NCI-H146 (cell line): ENCODE measurements at places on chromosomes 2 and 18.

GRCh38 chr2:52818958-52819357 lies 948.6 kb upstream of the CHAC2 start:
- DNase-seq: no peak

GRCh38 chr2:223541546-223541945 lies 60.6 kb downstream of the SCG2 start:
- DNase-seq: peak; percentile 17

GRCh38 chr2:8796878-8797550 lies 40.4 kb downstream of the KIDINS220 start:
- DNase-seq: no peak

- DNase-seq: no peak
Observed at GRCh38 chr18:35099911-35100310, 58.7 kb downstream of the MAPRE2 start.

- no peak for DNase-seq
Observed at GRCh38 chr2:58035352-58035751, 11.3 kb upstream of the VRK2 start.

GRCh38 chr2:196225213-196225612 lies 53.8 kb upstream of the STK17B start:
- DNase-seq: no peak

- DNase-seq: peak; percentile 67
Observed at GRCh38 chr2:176830362-176830761, 382.2 kb upstream of the HNRNPA3 start.

DNA sequence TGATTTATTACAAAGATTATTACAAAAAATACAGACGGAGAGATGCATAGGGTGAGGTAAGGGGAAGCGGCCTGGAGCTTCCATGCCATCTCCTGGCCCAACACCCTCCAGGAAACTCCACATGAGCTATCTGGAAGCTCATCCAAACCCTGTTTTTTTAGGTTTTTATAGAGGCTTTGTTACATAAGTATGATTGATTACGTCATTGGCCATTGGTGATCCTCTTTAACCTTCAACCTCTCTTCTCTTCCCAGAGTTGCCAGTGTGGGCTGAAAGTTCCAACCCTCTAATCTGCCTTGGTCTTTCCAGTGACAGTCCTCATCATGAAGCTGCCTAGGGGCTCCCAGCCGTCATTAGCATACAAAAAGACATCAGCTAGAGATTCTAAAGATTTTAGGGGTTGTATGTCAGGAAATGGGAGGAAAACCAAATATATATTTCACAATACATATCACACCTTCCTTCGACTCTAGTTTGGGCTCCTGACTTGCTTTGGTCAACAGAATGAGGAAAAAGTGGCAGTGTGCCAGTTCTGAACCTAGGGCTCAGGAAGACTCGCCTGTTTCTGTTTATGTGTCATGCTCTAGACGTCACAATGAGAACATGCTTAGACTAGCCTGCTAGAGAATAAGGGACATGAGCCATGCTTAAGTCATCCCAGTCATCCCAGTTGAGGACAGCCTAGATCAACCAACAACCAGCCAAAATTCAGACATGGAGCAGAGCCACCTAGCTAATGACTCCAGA lies 54.1 kb downstream of the ETAA1 start:
- DNase-seq: no peak

GRCh38 chr2:43209204-43209717 lies 17.1 kb downstream of the ZFP36L2 start:
- DNase-seq: no peak

DNA sequence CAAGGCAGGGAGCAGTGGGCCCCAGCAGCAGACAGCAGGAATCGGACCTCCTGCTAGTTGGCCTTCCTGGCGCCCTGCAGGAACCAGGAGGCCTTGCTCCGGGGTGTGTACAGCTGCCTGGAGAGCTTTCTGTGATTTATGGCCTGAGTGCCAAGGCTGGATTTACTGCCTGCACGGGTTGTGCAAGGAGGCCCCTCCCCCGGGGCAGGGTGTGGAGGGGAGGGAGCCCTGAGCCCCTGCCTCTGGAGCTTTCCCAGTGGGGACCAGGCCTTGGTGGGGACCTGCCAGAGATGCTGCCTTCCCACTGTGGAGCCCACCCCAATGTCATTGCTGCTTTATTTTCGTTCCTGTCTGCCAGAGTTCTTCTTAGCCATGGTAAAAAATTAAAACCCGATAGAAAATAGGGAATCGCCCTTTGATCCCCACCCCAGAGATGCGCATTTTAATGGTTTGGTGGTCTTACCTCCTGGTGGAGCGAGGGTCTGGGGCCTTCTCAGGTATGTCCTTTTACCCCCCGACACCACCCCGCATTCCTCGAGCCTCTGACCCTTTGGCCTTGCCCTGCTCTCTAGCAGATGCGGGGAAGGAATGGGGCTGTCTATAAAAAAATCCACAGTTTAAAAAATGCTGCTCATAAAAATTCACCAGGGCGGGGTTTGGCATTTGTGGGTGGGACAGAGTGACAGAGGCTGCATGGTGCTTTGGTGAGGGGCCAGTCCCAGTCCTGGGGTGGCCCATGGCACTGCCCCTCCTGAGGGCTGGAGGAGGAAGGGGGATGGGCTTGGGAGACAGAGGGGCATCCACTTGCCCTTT lies 6.9 kb upstream of the RALB start:
- DNase-seq: peak; percentile 99

DNA sequence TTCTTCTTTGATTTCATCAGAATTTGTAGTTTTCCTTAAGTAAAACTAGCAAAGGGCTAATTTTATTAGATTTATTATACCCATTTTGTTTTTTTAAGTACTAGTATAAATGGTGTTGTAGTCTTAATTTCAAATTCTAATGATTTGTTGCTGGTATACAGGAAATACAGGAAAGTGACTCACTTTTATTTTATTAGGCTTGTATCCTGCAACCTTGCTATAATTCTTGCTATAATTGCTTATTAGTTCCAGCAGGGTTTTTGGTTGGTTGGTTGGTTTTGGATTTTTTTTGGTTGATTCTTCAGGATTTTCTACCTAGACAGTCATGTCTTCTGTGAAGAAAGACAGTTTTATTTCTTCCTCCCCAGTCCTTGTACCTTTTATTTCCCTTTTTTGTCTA lies 110.6 kb upstream of the IL1R2 start:
- no peak for DNase-seq

DNA sequence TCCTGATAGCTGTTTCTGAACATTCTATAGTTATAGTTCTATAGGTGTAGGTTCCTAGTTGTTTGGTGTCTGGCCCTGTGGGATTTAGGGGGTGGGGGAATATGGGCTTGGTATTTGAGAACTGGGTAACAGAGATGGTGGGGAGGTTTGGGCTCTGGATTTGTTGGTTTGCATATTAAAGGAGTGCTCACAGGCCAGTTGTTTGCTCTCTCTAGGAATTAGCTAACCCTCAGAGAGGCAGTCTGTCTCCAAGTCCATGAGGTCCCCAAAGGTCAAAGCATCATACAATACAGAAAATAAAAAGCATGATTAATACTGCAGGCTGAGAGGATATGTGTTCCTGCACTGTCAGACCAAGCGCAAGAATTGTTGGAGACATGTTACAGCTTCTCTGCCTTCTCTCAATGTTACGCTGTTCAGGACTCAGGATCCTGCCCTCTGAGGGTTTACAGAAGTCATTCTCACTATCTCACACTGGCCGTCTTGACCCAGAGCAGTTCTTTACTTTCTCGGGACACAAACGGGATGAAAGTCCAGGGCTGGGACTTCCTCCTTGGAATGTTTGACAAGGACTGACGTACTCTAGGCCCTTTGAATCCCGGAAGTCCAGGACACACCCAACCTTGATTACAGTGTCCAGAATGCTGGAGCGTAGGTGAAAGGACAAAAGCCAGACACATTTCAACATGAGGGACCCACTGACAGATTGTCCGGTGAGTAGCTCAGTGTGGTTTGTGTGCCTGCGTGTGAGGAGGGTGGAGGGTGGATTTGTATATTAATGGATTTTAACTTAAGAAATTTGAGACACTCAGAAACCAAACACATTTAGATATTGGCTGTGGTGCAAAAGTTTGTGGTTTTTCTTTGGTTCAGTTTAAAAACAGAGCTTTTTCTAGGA lies at the start of gene NOSTRIN:
NOSTRIN (plus strand) TSS at position 677 of the 898 bp plus-strand sequence; CDS start at position 687, 10 bp downstream.
- DNase-seq: no peak

DNA sequence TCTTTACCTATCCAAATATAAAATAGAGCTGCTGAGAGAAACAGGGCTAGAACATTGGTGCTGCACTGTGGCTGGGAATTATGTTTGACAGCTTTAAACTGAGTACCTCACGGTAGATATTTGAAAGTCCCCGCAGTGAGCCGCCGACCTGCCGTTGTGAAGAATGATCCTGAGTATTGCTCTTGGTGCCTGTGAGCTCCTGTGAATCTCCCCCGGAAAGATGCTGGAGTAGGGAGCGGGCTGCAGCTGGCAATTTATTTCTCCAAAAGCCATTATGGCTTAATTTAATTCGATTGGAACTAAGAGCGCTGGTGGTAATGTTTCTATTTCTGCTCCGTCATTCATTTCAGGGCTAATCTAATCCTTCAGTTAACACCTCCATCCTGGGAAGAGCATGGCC lies 129.4 kb upstream of the TPO start:
- DNase-seq: no peak

DNA sequence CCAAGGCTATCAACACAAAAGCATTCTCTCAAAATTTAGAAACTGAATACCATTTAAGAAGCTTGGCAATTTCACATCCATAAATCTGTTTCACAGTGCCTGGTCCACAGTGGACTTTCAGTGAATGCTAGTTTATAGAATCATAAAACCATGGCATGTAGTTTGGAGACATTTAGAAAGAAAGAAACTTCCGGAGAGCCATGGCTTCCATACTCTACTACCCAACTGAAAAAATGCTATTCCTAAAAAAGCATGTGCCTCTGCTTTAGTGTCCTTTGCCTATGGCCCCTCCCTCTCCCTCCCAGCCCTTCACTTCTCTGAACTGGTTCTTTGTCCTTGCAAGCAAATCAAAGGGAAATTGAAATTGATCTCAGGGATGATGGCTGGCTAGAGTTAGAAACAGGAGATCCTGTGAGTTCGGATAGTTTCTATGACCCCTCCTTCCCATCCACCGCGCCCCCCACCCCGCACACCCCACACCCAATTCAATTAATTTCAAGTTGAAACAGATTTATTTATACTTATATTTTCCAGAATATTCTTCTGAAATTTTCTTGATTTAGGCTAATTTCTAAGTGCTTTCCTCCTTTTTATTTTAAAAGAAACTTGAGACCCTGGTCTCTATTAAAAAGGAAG lies 248.3 kb downstream of the TRIB2 start:
- DNase-seq: no peak

GRCh38 chr2:61636686-61637085 lies 98.5 kb upstream of the XPO1 start:
- no peak for DNase-seq

DNA sequence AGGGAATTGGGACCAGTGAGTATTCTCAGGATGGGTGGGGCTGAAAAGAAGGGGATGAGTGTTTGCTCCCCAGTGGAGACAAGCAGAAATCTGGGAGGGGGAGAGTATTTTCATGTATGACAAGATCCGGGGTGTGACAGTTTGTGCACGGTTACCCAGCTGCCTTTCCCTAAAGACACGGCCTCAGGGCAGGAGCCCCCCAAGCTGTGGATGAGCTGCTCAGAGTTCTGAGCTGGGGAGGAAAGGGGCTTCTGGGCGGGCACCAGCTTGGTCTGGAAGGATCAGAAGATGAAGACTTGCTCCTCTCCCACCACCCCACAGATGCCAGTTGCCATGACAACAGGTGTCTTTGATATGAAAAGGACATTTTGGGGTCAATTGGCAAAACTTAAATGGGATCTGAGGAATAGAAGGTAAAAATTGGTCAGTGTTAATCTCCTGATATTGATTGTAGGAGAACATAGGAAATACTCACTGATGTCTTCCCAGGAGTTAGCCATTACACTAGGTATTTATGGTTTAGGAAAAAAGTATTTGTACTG lies 29.2 kb downstream of the ZCCHC2 start:
- no peak for DNase-seq

DNA sequence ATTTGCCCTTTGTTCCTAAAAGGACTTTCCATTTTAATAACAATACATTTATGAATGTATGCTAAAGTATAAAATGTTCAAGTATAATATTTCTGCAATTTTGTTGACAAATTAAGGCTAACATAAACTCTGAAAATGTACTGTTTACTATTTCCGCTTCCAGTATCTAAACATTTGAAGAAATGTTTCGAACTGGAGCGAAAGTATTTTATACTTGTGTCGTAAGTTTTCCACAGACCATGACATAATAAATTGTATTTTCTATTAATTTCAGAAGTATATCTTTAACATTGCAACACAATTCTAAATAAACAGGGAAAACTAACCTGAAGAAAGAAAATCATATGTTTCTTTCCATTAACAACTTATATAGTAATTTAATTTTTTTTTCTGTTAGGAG lies 146.3 kb downstream of the CALCRL start:
- DNase-seq: no peak

DNA sequence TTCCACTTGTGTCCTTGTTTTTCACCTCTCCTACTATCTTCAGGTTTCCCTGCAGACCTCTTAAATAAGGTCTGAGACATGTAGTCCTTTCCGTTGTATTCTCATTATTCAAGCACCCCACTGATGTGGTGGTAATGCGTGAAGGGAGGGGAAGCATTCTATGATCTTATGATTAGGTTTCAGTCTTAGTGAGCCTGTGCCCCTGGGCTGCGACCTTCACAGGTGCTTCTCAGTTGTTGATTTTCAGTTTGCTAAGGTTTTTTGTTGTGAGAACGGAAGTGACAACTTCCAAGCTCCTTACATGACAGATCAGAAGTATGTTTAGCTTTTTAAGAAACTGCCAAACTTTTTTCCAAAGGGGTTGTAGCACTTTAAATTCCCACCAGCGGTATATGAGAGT lies 41.3 kb downstream of the VPS54 start:
- DNase-seq: no peak

GRCh38 chr2:6425032-6425431 lies 440.7 kb downstream of the CMPK2 start:
- DNase-seq: no peak

- DNase-seq: no peak
Observed at GRCh38 chr18:60910534-60910933, 422.7 kb upstream of the CDH20 start.

DNA sequence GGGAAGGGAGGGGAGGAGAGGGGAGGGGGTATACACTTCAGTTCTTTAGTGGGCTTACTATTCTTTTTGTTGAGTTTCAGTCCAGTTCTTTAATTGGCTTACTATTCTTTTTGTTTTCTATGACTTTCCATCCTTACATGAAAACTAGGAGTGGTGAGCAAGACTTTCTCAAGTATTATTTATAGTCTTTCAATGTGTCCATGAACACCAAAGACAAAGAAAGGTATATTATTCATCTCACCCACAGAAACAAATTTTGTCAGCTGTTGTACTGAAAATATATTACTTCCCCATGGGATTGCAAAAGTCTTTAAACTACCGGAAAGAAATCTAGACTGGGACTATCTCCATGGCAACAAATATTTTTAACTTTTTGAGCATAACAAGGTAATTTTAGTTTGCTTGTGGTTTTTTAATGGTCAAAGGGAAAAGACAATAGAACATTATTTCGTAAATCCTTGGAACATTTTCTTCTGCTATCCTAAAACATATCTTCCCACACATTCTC lies 17.6 kb downstream of the ADAM17 start:
- DNase-seq: no peak

- DNase-seq: no peak
Observed at GRCh38 chr2:38178119-38178518, 102.2 kb upstream of the CYP1B1 start.

GRCh38 chr2:170368370-170368769 lies 190.4 kb downstream of the MYO3B start:
- no peak for DNase-seq
